ENCODE measurements at places on chromosomes 7 and 10.

DNA sequence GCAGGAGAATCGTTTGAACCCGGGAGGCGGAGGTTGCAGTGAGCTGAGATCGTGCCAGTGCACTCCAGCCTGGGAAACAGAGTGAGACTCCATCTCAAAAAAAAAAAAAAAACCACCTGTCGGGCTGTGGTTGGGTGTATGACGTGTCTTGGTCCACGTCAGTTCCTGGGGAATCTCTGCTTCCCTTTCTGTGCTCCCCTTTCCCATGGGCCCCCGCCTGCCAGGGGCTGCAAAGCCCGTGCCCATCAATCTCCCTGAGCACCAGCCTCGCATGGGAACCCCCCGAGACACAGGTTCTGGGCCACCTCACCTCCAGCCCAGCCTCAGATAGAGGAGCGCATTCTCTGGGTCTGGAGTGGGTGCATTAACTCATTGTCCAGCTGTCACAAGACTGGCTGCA is 2.3 kb upstream of the SH2B2 start:
- no peak for DNase-seq

GRCh38 chr7:43583424-43584194 is 701 bp downstream of the STK17A start:
- peak; percentile 66 for DNase-seq

DNA sequence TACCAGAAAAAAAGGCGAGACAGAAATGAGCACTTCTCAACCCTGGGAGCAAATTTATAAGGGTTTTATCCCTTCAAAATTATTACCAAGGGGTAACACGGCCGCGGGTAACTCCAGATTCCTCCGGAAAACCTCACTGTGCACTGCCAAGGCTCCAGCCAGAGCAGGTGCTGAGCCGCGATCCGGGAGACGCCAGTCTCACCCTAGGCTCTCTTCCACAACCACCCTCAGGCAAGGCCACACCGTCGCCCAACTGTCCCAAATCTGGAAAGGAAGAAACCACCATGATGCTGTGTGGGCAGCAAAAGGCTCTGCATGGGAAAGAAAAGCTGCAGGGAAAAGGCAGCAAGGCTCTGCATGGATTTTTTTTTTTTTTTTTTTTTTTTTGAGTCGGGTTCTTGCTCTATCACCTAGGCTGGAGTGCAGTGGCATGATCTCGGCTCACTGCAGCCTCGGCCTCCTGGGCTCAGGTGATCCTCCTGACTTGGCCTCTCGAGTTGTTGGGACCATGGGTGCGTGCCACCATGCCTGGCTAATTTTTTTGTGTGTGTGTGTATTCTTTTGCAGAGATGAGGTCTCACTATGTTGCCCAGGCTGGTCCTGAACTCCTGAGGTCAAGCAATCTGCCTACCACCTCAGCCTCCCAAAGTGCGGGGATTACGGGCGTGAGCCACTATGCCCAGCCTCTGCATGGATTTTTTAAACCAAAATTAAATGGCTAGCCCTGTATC is 39.0 kb downstream of the MAD1L1 start:
- DNase-seq, result no peak

DNA sequence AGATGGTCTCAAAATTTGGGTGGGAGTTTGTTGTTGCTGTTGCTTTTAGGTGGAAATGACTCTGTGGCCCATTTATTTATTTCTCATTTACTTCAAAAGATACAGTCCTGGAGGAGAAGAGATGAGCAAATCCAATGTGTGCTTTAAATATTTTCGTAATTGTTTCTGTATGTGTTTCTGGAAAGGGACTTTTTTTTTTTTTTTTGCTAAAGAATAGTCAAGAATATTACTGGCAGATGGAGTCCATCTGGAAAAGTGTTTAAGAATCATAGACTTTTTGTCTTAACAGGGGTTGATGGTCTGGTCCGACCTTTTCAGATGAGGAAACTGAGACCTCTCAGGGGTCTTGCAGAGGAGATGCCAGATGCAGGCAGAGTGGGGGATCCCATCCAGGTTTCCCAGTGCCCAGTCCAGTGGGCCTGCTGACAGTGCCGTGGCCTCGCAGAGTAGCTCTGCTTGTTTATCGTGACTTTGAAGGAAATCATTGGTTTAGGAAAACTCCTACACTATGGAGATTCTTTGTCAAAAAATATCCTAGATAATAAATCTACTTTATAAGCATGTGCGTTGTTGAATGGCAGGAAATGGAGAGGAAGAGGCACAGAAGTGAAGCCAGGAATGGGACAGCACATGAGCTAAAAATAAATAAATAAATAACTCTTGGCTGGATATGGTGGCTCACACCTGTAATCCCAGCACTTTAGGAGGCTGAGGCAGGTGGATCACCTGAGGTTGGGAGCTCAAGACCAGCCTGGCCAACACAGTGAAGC is 164.3 kb upstream of the SVIL start:
- no peak for DNase-seq

DNA sequence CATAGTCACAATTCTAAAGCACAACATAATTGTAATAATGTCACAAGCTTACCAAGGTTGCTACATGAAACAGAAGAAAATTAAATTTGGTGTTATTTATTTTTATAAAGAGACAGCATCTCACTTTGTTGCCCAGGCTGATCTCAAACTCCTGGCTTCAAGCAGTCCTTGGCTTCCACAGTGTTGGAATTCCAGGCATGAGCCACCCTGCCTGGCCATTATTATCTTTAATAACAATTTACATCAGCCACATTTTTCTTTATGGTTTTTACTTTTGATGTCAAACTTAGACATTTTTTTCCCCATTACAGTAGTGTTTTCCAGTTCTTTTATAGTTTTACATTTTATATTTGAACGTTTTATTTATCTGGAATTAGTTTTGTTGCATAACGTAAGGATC is 46.7 kb downstream of the BMPR1A start:
- DNase-seq, result peak; percentile 46

DNA sequence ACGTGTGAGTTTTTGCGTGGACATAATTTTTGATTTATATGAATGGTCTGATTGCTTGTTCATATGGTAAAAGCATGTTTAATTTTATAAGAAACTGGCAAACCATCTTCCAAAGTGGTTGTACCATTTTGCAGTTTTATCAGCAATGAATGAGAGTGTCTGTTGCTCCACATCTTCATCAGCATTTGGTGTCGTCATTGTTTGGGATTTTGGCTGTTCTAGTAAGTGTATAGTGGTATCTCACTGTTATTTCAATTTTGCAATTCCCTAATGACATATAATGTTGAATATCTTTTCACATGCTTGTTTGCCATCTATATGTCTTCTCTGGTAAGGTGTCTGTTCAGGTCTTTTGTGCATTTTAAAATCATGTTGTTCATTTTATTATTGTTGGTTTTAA is 13.2 kb upstream of the PLCE1 start:
- no peak for DNase-seq

DNA sequence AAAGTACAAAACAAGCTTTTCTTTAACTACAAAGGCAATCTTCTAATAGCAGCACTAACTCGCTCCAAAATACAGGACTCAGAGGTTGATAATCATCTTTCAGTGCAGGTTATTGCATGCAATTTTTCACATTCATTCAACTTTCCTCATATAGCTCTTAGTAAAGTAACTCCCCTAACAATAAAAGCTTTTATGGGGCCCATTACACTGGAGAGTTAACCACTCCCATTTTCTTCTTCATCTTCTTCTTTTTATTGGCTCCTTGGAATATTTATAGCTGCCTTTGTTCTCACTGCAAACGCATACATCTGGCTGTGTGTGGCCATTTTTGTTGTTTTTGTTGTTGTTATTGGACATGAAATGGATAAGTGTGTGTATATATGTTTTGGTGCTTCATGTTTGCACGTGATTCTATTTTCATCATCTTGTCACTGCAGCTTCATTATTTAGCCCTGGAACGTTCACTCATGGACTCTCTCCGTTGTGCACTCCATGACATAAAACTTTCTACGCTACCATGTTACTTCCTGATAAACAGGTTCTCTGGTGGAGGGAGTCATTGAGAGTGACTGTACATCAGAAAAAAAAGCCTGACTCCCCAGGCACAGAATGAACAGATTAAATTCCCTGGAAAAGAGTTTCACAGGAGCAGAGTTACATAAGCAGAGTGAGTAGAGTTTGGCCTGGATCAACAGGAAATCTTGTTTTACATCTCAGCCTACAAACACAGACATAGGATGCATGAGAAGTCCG is 236.4 kb upstream of the SP4 start:
- no peak for DNase-seq

- DNase-seq, result no peak
These were observed 93.8 kb downstream of the MKI67 start for GRCh38 chr10:128032466-128032865.

DNA sequence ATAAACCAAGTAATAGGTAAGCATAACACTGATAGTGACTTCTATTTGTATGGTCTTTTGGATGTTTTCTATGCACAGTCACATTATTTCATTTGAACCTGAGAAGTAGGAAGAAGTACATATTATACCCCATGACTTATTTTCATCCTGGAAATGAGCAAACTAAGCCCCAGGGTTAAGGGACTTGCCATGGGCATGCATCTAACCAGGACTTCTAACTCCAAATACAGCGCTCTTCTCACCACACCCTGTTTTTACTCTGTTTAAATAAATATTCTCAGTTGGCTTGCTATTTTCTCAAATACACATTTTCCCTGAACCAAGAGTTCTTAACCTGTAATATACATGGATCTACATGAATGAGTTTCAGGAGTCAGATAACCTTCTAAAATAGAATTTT is 16.3 kb downstream of the GNG11 start:
- no peak for DNase-seq

- no peak for DNase-seq
These were observed 137.2 kb downstream of the GRID1 start for GRCh38 chr10:86229376-86229775.

DNA sequence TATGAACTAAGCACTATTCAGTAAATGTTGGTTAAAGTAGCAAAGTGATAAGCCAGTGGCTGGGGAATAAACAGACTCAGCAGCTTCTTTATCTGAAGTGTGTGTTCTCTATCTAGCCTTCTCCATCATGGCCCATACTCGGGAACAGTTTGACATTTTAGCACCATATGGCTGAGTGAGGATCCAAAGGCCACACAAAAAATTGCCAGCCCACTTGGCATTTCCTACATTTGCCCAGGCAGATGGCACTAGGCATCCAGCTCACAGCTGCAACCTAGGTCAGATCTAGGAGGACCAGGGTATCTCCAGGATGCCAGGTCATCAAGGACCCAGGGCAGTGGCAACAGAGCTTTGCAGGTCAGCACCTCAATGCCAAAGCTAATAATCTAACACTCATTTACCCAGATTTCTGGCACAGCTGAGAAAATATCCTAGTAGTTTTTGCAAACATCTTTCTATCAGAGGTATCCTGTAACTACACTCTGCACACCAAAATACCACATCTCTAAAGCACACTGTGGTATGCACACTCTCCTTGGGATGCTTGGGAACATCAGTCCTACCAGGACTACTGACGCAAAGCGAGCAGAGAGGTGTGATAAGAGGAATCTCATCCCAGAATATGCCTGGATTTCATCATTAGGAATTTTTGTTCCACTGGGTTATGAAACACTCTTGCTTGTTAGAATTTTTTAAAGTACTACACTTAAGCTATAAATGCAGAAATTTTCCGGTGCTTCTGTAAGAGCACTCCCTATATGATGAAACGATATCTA is 61.7 kb downstream of the DOCK4 start:
- DNase-seq, result no peak

DNA sequence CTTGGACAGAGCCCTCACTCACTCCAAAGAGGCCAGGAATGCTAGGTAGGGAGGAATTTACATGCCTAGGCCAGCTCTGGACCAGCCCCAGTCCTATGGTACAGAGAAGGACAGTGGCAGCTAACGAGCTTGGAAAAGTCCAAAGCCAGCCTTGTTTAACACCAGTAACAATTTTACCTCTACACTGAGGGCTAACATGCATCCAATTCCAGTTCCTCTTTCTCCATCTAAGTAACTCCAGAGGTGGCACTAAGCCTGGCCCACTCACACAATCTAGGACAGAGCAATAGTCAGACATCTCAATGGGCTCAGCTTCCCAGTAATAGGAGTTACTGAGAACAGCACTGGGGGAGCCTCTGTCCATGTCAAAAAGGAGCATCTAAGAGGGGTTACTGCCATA is 5.7 kb upstream of the LCOR start:
- DNase-seq, result no peak

DNA sequence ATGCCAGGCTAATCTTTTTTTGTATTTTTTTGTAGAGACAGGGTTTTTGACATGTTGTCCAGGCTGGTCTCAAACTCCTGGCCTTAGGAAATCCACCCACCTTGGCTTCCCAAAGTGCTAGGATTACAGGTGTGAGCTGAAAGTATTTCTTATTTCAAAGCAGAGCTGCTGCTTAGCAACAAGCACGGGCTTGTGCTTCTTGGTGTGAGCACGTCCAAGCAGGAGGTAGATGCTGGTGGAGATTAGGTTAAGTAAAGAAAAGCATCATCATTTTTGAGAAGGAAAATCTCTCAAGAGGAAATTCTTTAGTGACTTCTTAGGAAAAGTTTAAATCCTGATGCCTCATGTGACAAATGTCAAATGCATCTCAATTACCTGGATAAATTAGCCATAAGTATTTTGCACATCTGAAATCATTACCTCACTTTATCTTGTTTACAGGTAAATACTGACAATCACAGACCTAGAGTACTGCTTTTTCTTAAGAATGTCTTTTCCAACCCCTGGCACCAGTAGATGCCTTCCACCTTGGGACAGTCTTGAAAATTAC is 431.8 kb upstream of the FZD8 start:
- DNase-seq, result no peak

DNA sequence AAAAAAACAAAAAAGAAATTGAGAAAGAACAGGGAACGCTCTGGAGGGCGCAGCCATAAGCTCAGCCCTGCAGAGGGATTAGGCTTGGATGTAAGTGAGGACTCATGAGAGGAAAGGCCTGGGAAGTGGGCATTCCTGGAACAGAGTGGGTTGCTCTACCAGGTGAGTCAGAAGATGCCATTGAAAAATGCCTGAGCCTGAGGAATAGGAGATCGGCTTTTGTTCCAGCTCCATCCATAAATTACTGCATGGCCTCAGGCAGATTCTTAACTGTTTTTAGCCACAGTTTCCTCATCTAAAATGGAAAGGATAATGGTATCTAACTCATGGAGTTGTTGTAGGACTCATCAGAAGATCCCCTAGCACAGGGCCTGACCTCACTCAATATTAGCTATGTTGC is 1.1 kb upstream of the RGR start:
- no peak for DNase-seq

GRCh38 chr7:80635533-80635932 is 2.9 kb upstream of the CD36 start:
- DNase-seq, result no peak

GRCh38 chr10:118816471-118817168 is 61.9 kb upstream of the CACUL1 start:
- no peak for DNase-seq

DNA sequence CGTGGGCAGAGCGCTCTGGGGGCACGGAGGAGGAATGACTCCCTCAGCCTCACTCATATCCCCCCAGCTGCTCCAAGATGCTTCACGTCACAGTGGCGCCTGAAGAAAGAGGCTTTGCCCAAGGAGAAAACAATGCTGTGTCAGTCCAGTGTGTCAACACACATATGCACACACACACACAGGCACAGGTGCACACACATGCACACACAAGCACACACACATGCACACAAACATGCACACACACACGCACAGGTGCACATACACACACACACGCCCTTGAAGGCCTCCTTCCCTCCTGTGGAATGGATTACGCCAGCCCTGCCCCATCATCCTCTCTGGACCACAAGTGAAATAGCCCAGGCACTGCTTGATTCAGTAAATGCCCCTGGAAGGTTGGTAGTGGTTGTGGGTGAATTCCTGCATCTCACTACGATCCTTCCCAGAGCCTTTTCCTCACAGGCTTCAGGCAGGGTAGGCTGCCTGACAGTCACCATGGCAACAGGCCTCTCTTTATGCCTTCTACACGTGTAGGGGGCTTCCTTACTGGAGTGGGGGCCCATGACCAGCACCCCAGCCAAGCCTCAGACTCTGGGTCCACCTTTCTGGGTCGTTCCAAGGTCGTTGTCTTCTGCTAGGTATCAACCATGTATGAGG is 371.5 kb upstream of the PODXL start:
- no peak for DNase-seq
